Stimulated activated CD4-positive, alpha-beta T cell treated with anti-CD3 and anti-CD28 coated beads, Interleukin-1b, Interleukin-23, amount 100 ng/mL, for 4 hours (primary cell): ENCODE measurements at places on chromosomes 1 and 21.

DNA sequence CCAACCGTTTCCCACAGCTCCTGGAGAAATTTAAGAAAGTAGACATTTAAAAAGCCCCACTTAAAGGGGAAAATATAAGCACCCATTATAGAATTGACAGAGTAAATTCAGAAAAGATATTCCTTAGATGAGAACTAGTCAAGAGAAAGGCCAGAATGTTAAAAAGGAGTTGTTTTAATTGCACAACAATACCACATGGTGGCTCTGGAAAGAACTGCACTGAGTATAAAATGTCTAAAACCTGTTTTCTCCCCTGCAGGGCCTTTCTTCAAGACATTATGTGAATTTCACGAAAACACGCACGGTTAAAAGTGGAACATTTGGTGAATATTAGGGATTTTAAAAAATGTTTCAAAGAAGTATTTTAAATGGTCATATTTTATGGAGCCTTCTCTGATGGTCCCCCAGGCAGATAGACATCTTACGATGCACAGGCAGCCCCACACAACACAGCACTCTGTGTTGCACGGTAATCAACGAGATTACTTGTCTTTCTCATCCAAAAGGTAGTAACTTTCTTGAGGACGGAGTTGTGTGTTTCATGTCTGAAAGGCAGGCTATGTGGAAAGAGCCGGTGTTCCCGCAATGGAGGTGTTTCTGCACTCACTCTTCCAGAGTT lies 101.9 kb downstream of the PRRX1 start:
- no peak for DNase-seq

DNA sequence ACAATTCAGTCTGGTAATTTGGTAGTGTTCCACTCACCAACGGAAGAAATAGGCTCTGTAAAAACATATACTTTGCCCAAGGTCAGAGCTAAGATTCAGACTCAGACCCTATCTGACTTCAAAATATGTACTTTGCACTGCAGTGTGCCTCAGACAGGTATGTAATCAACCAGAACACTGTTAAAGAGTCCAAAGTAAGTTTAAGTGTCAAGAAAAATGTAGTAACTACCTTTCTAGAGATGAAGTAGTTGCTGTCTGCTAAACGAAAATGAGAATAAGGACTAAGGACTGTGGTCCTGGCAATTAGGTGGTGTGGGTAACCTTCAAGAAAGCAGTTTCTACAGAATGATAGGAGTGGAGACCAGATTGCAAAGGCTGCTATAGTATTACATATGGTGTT lies 61.1 kb downstream of the RPAP2 start:
- DNase-seq, result no peak

- DNase-seq, result no peak
Measured at GRCh38 chr1:177181280-177181630, 10.5 kb downstream of the BRINP2 start.

DNA sequence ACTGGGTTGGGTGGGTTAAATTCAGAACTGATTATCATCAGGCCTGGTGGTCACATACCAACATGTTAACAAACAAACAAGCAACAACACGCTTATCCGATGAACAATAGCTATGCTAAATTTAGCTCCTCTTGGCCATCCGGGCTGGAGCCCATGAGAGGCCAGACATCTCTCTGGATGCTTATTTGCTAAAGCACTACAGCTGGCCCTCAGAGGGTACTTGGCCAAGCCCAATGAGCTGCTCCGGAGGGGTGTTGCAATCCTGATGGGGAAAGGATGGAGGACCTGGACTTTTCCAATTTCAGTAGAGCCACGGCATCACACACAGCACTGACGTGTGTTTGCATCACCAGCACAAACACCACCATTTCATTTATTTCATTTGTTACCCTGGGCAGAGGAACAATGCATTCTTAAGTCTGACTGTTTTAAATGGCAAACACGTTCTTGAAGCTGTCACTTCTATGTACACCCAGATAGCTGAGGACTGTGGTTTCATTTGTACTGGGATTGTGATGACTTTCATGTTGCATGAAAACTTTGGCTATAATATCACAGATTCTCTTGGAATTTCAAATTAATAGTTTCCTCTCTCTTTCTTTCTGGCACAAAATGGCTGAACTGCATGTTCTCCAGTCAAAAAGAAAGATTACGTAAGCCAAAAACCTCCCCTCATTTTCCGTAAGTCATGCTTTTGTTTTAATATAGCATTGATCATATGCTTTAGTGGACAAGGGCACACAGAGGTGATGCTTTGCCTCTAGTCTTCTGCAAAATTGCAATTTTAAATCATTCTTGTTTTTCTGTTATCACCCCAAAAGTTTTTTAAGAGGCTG lies 359.8 kb upstream of the KAZN start:
- no peak for DNase-seq

DNA sequence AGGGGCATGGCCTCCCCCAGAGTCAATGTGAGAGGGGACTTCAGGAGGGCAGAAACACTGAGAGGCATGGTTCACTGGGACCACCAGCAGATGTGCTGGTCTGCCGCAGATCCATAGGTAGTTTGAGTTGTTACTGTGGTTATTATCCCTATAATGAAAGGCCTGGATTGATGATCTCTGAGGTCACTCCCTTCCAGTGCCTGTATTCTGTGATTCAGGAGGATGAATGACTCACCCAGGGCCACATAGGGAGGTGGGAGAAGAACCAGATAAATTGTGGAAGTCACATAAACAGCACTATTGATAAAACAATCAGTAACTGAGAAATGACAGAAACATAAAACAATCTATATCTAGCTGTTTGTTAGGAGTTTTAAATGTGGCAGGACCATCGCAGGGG lies 22.7 kb upstream of the ACTL8 start:
- DNase-seq, result no peak

DNA sequence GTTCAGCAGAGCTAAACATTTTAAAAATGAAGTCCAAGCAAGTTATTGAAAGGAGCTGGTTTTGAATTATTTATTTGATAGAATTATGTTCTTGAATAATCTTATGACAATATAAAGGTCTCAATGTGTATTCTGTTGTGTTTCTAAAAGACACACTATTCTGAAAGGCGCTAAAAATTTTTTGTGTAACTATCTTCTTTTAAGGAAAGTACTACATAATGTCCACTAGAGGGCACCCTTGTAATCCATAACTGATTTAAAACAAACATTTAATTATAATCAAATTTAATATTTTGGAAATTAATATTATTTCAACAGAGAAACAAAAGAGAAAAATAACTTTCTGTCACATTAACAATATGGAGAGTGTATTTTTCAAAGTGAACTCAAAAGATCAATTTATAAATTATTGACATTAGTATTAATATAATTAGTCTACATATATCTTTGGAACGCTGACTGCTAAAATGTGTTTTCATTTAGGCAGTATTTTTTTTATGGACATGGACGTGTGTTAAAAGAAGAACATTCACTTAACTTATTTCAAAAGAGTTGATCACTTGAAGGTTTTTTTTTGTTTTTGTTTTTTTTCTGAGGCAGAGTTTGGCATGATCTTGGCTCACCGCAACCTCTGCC lies 248.4 kb downstream of the DENND1B start:
- no peak for DNase-seq

GRCh38 chr1:9195651-9196050 lies 38.9 kb upstream of the H6PD start:
- no peak for DNase-seq

DNA sequence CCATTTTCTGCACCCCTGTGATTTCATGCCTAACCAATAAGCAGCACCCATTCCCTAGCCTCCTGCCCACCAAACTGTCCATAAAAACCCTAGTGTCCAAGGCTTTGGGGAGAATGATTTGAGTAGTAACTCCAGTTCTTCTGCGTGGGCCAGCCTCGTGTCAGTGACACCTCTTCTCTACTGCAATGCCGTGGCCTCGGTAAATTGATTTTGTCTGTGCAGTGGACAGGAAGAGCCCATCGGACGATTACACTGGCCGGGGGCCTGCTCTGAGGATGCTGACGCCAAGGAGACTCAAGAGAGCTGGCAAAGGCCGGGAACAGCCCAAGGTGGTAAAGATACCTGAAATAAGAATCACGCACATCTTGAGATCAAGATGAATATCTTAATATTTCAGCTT lies 29.3 kb downstream of the RSPH1 start:
- DNase-seq, result no peak

DNA sequence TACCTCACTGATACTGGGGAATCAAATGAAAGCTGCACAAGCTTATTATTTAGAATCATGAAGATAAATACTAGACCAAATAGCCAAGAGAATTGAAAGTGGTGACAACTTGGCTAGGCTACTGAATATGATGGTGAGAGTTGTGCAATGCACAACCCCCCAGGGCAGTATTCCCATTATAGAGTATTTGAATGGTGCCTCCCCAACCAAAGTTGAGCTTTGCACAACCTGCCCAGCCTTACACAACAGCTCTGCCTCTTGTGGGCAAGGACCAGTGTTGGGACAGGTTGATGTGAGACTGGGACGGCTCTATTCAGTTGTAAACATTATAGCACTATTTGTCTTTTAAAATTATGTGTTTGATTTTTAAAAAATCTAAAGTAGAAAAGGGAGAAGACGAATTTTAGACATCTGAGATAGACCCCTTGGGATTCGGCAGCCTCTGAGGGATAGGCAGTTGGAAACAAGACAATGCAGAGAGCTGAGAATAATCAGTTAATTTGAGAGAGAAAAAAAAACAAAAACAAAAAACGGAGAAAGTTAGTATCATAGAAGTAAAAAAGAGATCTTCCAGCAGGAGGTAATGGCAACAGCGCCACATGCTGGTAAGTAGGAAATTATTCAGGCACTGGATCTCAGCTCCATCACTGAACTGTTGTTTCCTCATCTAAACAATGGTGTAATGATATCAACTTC lies 91.0 kb upstream of the KCNA3 start:
- no peak for DNase-seq

DNA sequence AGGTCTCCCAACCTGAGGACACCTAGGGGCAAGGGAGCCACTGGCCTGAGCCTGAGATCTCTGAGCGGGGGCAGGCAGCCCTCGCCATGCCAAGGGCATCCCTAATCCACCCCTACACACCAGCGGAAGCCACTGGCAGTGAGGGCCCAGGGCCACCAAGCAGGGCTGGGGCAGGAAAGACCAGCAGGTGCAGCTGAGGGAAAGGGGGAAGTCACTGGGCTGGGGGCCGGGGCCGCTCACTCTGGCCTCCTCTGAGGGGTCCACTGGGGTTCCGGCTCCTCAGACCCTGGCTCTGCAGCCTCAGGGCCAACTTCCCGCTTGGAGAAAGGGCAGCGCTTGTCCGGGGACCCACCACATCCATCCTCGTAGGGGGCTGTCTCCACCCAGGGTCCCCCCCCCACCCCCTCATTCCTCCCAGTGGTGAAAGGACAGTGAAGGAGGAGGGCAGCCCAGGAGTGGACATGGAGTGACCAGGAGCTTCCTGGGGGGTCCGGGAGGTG lies 42.5 kb upstream of the ACTRT2 start:
- DNase-seq, result no peak

- no peak for DNase-seq
Measured at GRCh38 chr1:6443339-6444115, 19.0 kb downstream of the ESPN start.

DNA sequence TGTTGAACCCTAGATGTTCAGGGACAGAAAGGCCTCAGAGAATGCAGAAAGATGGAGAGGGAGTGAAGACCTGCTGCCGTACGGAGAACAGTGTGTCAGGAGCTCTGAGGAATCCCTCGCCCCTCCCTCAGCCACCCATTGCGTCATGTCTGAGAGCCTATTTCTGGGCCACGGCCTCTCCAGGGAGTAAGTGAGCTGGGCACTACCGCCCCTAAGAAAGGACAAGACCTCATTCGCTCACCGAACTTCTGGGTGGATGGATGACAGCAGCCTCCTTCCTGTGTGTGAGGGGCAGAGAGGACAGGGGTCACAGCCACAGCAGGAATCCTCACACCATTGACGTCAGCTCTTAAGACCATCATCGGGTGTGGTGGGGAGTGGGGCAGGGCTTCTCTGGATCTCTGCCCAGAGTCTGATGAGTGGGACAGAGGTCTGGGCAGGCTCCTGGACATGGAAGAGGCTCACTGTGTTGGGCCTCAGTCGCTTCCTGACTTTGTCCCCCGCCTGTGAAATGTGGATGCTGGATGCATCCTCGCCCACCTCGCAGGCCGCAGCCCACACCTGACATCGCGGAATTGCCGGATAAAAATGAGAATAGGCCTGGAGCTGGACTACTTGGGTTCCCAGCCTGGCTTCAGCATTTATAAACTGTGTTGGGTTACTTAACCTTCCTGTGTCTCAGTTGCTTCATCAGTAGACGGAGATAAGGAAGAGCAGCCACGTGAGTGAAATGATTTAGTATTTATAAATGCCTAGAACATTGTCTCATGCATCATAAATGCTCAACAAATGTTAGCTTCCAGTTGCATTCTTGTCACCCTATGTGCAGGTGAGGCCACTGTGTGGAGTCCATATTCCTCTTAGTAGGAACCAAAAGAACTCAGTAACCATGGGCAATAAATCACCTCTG lies 238.6 kb downstream of the TRABD2B start:
- DNase-seq, result no peak

DNA sequence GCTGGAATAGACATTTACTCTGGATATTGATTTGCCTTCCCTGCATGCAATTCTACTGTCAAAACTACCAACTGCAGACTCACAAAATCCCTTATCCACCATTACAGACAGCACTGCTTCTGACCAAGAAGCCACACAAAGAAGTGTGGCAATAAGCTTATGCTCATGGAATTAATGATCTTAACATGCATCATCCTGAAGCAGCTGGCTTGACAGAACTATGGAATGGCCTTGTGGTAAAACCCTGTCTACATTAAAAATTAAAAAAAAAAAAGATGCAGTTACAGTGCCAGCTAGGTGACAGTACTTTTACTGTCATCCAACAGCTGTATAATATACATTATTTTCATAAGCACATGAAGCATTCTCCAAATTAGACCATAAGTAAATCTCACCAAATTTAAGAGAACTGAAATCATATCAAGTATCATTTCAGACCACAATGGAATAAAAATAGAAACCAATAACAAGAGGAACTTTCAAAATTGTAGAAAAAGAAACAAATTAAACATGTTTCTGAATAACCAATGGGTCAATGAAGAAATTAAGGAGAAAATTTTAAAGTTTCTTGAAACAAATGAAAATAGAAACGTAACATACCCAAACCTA lies 70.7 kb downstream of the SCMH1 start:
- DNase-seq, result no peak

- DNase-seq, result no peak
Measured at GRCh38 chr1:167270349-167271092, 49.8 kb downstream of the POU2F1 start.

- no peak for DNase-seq
Measured at GRCh38 chr1:225945564-225945963, 4.5 kb upstream of the LEFTY2 start.

GRCh38 chr1:228004331-228004855 lies 2.4 kb upstream of the WNT3A start:
- DNase-seq, result no peak

- no peak for DNase-seq
Measured at GRCh38 chr1:10085076-10085475, 52.3 kb downstream of the UBE4B start.

- DNase-seq, result no peak
Measured at GRCh38 chr1:191142748-191143147, 665.1 kb upstream of the BRINP3 start.

- no peak for DNase-seq
Measured at GRCh38 chr1:78683079-78683478, 33.4 kb downstream of the IFI44 start.
